Right cardiac atrium (tissue), 5 donors: ENCODE measurements at places on chromosomes 16 and 17. TPM values are rescaled to one million over a fixed set of nuclear protein-coding genes. Genes with fewer than 3 reads are reported as not detected.

- DNase-seq = no peak
Observed at GRCh38 chr16:59878999-59879398, 1144.9 kb upstream of the GOT2 start.

- DNase-seq = peak; percentile 92
Observed at GRCh38 chr17:48541577-48542113, 3.3 kb downstream of the HOXB2 start.

DNA sequence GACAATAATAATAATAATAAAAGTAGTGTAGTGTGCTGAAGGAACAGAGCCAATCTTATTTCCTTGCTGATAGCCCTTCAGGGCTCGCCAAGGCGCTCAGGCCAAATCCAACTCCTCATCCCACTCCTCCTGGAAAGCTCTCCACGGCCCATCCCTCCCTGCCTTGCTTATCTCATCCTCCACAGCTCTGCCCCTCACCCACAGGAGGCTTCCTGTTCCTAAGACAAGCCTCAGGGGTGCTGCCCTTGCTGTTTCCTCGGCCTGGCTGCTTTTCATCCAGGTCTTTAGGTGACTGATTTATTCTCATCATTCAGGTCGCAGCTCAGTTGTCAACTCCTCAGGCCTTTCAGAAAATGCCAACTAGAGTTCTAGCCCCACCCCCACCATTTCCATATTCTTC, 11.2 kb downstream of the GTF3C1 start:
- peak; percentile 43 for DNase-seq

GRCh38 chr16:29900102-29900887, at the start of gene ASPHD1:
ASPHD1 (plus strand) TSS chr16:29900488; CDS start chr16:29900972, 484 bp downstream.
- peak; percentile 91 for DNase-seq

- DNase-seq = no peak
Observed at GRCh38 chr17:10089196-10089804, 109.1 kb downstream of the GAS7 start.

DNA sequence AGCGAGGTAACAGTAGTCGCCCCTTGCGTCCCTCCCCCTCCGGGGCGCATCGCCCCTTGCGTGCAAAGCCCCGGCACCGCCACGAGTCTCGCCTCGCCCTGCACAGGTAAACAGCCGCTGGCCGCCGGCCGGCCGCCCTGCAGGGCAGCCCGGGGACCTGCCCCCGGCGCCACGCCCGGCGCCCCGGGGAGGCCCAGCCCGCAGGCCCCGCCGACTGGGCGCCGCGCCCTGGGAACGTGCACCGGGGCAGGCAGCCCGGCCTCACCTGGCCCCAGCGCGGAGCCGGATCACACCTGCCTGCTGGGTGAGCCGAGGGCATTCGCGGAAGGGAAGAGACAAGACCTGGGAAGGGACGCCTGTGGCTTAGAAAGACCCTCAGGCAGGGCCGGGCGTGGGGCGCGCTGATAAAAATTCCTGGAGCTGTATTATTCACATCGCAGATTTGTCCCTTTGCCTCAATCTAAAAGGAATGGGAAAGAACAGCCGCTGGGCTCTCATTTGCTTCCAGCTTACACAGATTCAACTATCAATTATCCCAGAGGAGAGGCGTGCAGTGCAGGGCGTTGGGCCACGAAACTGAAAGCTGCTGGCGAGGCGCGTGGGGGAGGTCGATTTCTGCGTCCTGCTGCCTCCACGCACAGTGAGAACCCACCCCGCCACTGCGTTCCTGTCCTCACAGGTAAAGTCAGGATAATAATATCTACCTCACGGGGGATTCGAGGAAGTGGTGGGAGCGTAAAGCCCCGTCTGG, 451.9 kb downstream of the SLC39A11 start:
- DNase-seq = no peak

GRCh38 chr17:42016411-42016831, 818 bp downstream of the DNAJC7 start:
- DNase-seq = no peak

The HID1 gene
- 8.8 TPM for total RNA-seq

- no peak for DNase-seq
Observed at GRCh38 chr17:70535986-70536385, 366.7 kb downstream of the KCNJ2 start.

The NACA2 gene
- not detected for total RNA-seq

DNA sequence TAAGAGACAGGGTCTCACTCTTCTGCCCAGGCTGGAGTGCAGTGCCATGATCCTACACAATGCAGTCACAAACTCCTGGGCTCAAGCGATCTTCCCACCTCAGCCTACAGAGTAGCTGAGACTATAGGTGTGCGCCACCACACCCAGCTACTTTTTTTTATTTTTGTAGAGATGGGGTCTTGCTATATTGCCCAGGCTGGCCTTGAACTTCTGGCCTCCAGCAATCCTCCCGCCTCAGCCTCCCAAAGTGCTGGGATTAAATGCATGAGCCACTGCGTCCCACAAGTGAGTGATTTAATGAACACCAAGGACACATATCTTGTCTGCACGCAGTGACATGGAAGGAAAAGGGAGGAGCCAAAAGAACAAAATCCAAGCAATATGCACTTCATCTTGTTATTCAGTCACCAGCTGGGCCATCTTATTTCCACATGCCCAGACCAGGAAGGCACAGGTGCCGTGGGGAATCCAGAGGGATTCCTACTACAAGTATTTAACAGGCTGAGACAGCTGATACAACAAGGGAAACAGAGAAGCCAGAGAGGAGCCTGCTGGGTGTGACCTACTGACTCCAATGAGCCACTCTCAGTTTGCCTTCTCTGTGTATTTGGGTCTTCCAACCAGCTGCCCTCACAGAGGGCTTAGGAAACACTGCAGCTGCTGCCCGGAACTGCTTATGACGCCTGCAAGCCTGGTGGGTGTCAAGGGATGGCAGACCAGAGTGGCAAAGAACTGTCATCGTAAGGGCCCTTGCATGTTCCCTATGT, 17.0 kb downstream of the LSM12 start:
- DNase-seq = no peak

The TMEM238L gene
- not detected for total RNA-seq

GRCh38 chr17:45886852-45887251, 7.5 kb upstream of the MAPT start:
- DNase-seq = no peak

The WNK4 gene
- not detected for total RNA-seq
